A549 treated with ZK216348 at 1 μM for 4 hours (cell line): ENCODE measurements at places on chromosomes 1 and 21. TPM values are rescaled to one million over a fixed set of nuclear protein-coding genes. Genes with fewer than 3 reads are reported as not detected.

Gene MOB3C
- 3.1 to 4.5 TPM (median 3.7 TPM) in 5 replicates for total RNA-seq

Gene ODF2L
- total RNA-seq = 5.1 to 15.0 TPM (median 8.5 TPM) in 5 replicates

Gene KRTAP19-3
- total RNA-seq = not detected in 5 replicates

Gene LRRC3
- 0.95 to 2.4 TPM (median 1.9 TPM) in 5 replicates for total RNA-seq

Gene PEF1
- 31.4 to 48.0 TPM (median 45.1 TPM) in 5 replicates for total RNA-seq

Gene UBASH3A
- total RNA-seq = 0.09 to 0.28 TPM (median 0.18 TPM) in 5 replicates

Gene BOLA1
- total RNA-seq = 12.1 to 29.0 TPM (median 24.1 TPM) in 5 replicates

Gene COL9A2
- 0.23 to 0.48 TPM (median 0.24 TPM) in 3 of 5 replicates, not detected in the others for total RNA-seq

Gene GPATCH3
- total RNA-seq = 9.0 to 12.2 TPM (median 10.6 TPM) in 5 replicates

Gene ITGB2
- 0.57 to 1.4 TPM (median 0.94 TPM) in 5 replicates for total RNA-seq
